Bronchial epithelial cell (primary cell): ENCODE measurements at places on chromosomes 13 and 19. TPM values are rescaled to one million over a fixed set of nuclear protein-coding genes. Genes with fewer than 3 reads are reported as not detected.
A peak's percentile ranks its signal among the peaks of the same experiment; 100 is the strongest.

- DNase-seq, result peak; percentile 10
These were observed 11.1 kb downstream of the SLC7A10 start for GRCh38 chr19:33214596-33214995.

DNA sequence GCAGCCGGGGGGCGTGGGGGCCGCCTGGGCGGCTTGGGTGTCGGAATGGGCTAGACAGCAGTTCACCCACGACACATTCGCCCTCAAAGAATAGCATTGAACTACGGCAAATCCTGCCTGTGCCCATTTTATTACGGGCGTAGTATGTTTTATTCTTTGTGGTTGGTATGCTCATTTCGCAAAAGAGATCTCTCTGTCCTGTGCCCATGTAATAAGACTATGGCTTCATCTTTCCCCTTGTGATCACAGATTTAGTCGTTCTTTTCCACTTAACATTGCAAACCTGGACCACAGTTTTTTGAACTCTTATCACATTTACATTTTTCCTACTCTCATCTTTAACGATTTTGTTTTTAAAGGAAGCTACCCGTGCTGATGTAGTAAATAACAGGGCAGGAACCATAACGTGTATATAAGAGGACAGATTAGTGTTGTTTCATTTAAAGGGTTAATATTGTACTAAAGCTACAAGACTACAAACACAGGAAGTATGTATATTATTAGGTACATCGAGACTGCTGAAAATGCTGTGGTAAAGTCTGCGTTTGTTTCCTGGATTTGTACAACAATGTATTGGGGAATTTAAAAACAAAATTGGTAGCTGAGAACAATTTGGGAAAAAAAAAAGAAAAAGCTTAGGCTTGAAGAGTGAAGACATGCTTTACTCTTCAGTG, 3.2 kb upstream of the MYCBP2 start:
- DNase-seq, result no peak

- no peak for DNase-seq
These were observed 25.9 kb upstream of the F2RL3 start for GRCh38 chr19:16862826-16863415.

GRCh38 chr13:46178821-46179220, 3.2 kb downstream of the LCP1 start:
- no peak for DNase-seq

DNA sequence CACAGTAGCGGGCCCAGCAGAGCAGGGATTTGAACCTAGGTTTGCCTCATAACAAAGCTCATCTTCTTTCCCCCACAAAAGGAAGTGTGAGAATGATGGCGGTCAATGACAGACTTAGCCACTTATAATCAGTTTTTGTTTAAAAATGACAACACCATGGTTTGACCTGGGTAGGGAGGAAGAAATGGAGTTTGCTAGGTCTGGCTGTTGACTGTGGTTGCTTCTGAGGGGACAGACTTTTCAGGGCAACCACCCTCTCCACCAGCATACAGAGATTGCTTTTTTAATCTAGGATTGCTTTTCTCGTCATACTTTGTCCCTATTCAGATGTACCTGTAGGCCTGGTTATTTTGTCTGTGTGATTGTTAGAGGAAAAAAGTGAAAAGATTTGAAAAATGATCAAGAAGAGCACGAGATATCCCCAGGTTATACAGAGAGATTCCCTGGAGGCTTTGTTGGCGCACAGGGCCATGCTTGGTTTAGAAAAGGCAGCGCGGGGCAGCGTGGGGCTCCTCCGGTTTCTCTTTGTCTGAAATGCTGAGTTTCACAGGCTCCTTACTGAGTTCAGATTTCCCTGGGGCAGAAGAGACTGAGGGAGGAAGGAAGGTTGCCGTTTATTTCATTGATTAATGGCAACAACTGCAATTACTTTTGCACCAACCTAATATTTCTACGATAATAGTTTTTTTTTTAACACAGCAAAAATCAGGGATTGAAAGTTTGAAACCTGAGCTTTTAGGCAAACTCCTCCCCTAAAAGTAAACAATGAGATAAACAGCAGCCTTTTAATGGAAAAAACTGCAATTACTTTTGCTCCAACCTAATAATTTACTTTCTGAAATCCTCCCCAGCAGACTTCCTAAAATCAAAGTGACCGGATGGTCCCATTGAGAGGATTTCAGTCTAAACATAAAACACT, 97.0 kb upstream of the RNF113B start:
- no peak for DNase-seq

DNA sequence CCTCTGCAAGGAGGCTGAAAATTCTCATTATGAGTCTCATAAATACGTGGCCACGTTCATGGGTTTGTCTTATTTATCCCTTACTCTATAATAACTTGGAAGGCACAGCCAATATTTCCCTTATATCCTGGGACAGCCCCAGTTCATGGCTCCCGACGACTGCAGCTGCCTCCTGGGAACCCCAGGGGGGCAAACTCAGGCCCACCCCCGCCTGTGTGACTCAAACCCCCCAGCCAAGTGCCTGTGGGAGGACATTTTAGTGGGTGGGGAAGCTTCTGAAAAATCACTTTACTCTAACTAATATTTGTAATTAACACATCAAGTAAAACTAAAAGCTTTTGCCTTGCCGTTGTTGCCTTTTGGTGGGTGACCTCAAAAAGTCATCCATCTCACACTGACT, 14.3 kb downstream of the RASA3 start:
- DNase-seq, result no peak

UBE2L5 gene
- total RNA-seq, result not detected in 2 replicates

GRCh38 chr13:77545626-77546412, 10.3 kb downstream of the SCEL start:
- DNase-seq, result no peak

DNA sequence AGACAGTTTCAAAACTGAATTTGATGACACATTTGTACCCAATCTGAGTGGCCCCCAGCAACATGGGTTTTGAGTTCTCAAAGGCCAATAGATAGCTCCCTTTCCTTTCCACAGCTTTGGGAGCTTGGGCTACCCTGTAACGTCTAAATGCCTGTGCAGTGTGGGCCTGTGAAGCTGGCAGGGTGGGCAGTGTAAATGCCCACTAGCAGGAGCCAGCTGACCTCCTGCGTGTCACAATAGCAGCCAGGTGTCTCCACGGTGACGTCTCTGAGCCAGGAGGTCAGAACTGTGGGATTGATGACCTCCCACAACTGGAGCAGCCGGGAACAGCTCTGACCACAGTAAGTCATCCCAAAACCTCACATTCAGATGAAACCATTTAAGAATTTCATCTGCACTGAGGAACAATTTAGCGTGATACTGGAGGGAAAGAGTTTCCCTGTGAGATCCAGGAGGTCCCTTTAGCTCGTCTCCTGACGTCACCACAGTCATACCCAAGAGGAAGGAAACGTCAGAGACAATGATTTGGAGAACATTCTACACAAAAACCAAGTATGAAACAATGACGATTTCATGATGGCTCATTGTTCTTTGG, at the start of gene IPO5:
Gene IPO5 (plus strand): TSS at position 300 of the 595 bp plus-strand sequence. CDS start 23,022 bp downstream, outside the sequence.
- DNase-seq, result no peak

KLF2 gene
- under 0.01 and 0.64 TPM in 2 replicates for total RNA-seq

DNA sequence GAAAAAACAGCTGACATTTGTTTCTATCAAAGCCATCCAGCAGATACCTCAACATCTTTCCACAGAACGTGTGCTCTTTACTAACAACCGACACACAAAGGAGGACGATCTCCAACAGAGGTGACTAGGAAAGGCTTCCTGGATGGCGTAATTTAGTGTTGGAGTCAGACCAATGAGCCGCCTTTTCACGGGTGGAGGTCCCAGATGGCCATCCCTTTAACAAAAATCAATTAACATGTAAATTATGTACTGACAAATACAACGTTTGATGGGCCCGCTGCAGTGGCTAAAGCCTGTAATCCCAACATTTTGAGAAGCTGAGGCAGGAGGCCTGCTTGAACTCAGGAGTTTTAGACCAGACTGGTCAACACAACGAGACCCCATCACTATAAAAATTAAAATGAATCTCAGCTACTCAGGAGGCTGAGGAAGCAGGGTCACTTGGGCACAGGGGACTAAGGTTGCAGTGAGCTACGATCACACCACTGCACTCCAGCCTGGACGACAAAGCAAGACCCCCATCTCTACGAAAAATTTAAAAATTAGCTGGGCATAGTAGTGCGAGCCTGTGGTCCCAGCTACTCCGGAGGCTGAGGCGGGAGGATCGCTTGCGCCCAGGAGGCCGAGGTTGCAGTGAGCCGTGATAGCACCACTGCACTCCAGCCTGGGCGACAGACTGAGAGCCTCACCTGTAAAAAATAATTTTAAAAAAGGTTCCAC, 1.2 kb upstream of the DPY19L3 start:
- no peak for DNase-seq

- DNase-seq, result no peak
These were observed 50.4 kb downstream of the RASA3 start for GRCh38 chr13:114081761-114082681.

- no peak for DNase-seq
These were observed 14.6 kb downstream of the AP2A1 start for GRCh38 chr19:49781394-49781793.

- DNase-seq, result no peak
These were observed 104.5 kb upstream of the SOX1 start for GRCh38 chr13:111962431-111962891.

DNA sequence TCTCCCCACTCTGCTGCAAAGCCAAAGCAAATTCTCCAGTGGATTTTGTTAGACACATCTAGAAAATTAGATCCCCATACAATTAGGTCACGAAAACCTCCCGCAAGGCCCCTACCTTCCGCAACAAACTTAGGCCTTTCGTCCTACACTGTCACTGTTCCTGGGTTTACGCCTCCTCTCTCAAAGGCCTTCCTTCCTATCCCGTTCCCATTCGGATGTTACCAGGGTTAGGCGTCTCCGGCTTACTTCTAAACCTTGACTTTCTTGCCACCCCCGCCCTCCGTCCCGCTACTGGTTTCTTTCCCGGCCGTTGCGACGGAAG, 754 bp downstream of the RNF6 start:
- DNase-seq, result no peak

USHBP1 gene
- 0.13 TPM in 1 of 2 replicates, not detected in the other for total RNA-seq

ZNF253 gene
- total RNA-seq, result 2.1 and 3.6 TPM in 2 replicates

- DNase-seq, result peak; percentile 7
These were observed 87.4 kb upstream of the ARHGEF7 start for GRCh38 chr13:111027458-111028439.

DNA sequence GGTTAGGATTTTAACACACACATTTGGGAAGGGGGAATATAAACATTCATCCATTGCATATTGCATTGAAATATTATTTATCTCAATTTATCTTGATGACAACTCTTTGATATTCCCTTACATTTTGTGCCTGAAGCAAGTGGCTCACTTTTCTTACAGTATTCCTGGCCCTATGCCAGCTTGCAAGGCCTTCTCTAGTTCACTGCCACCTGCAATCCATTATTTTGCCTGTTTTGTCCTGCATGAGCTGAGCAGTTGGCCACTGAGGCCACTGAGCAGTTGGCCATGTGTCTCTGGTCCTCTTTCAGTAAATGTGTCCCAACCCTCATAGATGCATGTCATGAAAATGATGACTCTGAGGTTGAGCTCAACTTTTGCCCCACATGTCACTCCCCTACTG, 49.8 kb downstream of the CBY2 start:
- no peak for DNase-seq

DNA sequence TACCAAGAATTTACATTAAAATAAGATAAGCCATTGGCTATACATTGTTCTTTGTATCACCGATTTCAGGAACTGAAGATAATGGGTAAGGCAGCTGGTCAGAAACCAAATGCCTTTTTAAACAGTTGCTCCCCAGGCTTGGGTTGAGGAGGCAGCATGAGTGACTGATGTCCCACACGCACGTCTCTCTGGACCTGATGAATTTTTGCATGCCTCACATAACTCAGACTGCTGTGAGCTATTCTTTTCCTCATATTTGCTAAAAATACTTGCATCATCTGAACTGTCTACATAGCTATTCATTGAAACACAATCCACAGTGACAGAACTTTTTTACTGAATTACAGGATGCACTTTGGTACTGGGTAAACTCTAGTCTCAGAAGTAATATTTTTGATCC, 123.6 kb upstream of the MAB21L1 start:
- peak; percentile 19 for DNase-seq

- DNase-seq, result peak; percentile 44
These were observed 30.0 kb upstream of the KBTBD7 start for GRCh38 chr13:41224113-41225110.

DNA sequence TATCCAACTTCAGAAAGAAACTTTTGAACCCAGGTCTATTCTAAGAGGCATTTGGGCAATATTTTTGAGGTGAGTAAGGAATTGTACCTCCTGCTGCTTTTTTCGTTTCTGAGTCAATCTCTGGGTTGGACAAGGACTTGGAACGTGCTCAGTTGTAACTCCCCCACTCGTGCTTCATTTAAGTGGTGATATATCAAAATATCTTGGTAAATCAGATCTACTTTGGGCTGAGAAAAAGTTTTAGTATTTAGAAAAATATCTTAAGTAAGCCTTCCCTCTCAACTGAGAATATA, 728.9 kb downstream of the EFNB2 start:
- peak; percentile 17 for DNase-seq

- DNase-seq, result peak; percentile 83
These were observed at the start of gene UBL5 for GRCh38 chr19:9827289-9828238. TSS of gene UBL5 (plus strand) at chr19:9827918. CDS start at chr19:9828338, 420 bp downstream.

DNA sequence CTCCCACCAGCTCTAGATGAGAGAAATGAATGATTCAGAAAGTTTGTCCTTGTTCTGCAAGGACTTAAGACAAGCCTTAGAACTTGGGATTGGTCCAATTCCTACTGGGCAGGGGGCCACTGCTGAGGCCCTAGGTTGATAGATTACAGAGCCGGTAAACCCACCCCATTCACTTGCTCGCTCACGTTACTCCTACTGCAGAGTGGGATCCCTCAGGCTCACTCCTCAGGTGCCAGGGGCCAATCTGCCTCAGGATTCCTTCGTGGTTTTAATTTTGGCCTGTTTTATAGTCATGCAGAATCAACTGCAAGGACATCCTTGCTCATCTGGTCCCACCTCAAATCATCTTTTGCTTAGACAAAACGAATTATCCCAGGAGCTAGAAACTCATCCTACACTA, 59.0 kb downstream of the SERP2 start:
- peak; percentile 48 for DNase-seq

CLEC17A gene
- not detected in 2 replicates for total RNA-seq

DNA sequence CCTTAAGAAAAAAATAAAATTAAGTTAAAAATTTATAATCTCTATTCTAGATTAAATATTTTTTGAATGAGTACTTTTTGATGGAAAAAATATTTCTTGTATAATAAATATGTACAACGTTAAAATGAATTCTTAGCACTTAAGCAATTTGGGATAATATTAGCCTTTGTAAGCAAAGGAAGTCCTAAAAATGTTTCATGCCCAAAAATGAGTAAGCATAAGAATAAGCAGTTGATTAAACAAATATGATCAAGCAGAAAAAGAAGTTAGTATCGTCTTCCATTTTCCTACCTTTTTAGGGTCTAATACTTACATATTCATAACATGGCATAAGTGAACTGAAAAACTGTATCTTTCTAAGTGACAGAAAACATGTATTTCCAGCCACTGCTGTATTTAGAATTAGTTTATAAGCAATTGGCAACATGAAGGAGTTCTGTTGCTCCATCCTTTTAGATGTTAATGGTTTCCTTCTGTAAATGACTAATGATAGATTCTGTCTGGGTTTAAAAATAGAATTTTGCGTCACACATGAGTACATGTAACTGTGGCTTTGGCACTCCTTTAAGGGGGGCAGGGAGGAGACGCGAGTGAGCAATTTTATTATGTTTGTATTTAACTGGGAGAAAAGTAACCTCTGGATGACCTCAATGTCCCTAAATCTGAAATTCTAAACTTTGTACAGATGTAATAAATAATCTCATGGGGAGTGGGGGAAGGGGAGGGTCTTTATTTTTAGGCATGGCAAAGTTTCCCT, 237.4 kb downstream of the RGCC start:
- peak; percentile 91 for DNase-seq

KLK2 gene
- 0.53 TPM in 1 of 2 replicates, not detected in the other for total RNA-seq

- DNase-seq, result no peak
These were observed 12.9 kb upstream of the SLC25A41 start for GRCh38 chr19:6446452-6446851.
